ENCODE measurements at places on chromosomes 2 and 18.

- no peak for ATAC-seq
Measured at GRCh38 chr2:39837856-39838453, 58.9 kb upstream of the THUMPD2 start.

DNA sequence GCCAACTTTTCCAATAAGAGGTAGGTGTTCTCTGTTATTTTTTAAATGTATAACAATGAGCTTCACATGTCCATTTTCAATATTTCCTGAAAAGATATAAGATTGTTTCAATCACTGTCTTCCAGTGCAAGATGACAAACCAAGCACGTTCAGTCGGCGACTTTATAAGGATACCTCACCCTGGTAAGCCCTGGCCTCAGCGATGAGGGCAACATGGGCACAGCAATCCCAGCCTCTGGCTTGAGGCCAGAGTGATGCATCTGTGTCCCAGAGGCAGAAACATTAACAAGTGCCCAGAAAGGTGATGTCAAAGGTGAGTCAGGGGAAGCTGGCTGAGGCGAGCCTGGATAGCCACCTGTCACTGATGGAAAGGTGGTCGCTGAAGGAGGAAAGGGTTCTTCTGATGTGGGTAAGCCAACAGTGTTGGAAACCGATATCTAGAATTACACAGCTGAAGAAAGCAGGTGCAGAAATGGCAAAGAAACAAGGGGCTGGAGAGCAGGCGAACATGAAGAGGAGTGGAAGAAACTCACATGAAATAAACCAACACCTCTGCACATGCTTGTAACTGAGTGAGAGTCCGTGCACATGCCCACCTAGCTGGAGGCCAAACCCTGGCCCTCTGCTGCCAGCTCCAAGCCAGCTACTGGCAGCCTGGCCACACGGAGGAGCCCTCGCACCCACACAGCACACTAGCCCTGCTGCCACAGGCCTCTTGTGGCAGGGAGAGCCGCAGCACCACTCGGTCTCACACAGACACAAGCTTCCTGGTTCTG is 65.5 kb downstream of the FBXO15 start:
- peak; percentile 92 for ATAC-seq

- no peak for ATAC-seq
Measured at GRCh38 chr18:24500766-24501165, 40.3 kb downstream of the HRH4 start.

- ATAC-seq: no peak
Measured at GRCh38 chr2:203774760-203775159, 68.3 kb downstream of the CD28 start.

GRCh38 chr2:15243762-15244161 is 317.4 kb downstream of the NBAS start:
- no peak for ATAC-seq

DNA sequence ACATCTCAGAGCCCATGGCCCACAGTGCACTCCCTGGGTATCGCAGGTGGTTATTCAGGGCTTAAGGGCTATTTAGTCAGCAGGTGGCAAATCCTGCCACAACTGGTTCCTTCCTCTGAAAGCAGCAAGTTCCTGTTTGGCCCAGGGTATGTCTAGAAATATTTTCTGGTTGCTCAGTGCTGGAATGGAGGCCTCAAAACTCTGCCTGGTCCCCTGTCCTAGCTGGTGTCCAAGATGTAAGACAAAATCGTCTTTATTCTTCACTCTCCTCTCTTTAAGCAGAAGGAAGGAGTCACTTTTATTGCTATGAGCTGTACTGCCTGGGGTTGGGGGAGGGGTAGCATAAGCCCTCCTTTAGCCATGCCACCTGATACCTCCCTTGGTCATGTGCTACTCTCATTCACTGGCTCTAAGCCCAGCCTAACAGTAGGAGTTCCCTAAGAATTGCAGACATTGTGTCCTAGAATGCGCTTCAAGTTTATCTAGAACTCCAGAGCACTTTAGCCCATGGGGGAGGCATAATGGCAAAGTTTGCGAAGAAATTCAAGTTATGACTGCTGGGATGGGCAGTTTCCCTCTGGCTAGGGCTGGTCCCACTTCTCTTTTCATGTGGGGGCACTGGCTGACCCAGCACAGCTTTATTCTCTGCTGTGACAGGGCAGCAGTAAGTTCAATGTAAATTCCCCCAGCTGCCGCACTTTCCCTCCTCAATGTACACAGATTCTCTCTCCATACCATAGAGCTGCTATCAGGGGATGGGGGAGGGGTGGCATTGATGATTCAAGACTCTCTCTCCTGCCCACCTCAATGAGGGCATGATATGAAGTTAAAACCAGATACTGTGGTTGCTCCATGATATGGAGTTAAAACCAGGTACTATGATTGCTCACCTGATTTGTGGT is 27.1 kb upstream of the CWC22 start:
- ATAC-seq: no peak

- no peak for ATAC-seq
Measured at GRCh38 chr2:112904883-112905282, 6.1 kb upstream of the IL37 start.

DNA sequence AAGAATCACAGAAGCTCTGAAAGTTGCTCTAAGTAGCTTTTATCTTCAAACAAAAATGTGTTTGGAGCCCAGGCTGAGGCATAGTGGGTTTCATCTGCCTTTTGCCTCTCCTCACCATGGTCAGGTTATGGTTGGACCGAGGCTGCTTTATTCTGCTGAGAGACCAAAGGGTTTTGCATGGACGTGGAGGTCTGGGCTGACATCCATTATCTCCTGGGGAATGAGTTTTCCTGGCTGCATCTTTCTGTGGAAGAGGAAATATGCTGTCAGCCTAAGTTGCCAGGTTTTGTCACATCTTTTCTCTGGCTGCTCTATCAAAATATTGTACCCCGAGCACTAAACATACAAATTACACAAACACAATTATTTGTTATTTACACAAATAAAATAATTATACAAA is 223.2 kb downstream of the LDLRAD4 start:
- no peak for ATAC-seq

All from activated CD4-positive, CD25-positive, alpha-beta regulatory T cell treated with anti-CD3 and anti-CD28 coated beads, Interleukin-2, amount 50 U/mL, for 24 hours (primary cell).